Large intestine (tissue), 12 donors: ENCODE measurements at places on chromosomes 5 and 9.

GRCh38 chr5:108857905-108858304 lies 110.2 kb downstream of the FER start:
- no peak for DNase-seq

DNA sequence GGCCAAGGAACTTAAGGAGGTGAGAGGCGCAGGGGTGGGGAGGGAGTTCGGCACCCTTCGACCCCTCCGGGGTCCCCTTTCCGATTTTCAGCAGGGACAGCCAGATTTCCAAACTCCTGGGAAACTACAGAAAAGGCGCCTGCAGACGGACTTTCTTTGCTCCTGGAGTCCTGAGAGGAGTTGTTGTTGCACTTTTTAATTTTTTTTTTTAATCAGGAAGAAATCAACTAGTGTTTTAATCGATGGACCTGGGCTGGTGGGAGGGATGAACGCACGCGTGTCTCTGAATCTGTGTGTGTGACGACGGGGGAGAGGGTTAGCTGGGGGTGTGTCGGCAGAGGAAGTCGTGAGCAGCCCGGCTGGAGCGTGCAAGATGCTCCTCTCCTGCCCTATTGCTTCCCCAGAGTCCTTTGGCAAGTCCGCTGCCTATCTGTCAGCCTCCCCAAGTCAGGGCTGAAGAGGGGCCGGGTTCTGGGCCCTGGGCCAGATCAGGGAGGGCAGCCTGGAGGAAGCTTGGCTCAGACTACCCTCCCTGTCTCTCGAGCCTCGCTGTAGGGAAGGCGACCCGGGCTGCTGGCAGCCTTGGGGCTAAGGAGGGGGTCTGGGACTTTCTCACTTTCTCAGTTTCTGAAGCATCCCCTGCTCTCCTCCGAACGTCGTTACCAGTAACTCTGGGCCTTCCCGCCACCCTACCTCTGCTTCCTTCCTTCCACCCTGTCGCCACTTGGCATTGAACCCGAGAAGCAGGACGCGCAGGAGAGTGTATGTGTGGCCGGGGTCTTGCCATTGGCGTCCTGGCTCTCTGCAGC lies 731 bp downstream of the PRR16 start:
- DNase-seq: no peak

GRCh38 chr9:121271368-121272341 lies 3.7 kb downstream of the GSN start:
- no peak for DNase-seq

- no peak for DNase-seq
These were observed 150.7 kb downstream of the DMRT2 start for GRCh38 chr9:1200847-1201251.

- DNase-seq: no peak
These were observed 169.2 kb downstream of the CACNA1B start for GRCh38 chr9:138046641-138047301.

GRCh38 chr9:4297151-4297785 lies 2.6 kb downstream of the GLIS3 start:
- DNase-seq: peak; percentile 84

DNA sequence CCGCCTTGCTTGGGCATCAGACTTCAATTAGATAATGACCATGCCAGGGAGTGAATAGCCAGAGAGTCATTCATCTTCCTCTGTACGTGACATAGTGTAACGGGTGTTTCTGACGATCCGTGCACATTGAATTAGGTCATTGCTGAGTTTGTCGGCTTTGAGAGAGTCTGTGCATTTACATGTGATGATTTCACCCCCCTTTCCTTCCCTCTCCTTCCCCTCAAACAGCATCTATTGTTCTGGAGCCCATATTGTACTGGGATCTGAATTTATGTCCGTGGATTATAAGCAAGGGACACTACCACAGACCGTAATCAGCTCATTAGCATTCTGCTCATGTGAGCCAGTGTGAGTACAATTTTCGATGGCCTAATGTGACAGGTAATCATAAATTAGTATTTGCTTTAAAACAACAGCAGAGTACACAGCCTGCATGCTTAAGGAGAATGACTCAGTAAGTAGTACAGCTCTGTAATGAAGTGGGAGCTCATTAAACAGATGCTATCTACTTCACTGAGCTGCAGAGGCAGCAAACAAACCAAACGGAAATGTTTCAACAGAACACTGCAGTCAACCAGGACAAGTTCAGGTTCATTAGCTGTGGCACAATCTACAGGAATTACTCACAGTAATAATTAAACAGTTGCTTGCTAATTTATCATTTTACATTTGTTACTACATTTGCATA lies 302.1 kb downstream of the CSNK1G3 start:
- peak; percentile 20 for DNase-seq

GRCh38 chr5:88944751-88945531 lies 62.0 kb upstream of the MEF2C start:
- no peak for DNase-seq

DNA sequence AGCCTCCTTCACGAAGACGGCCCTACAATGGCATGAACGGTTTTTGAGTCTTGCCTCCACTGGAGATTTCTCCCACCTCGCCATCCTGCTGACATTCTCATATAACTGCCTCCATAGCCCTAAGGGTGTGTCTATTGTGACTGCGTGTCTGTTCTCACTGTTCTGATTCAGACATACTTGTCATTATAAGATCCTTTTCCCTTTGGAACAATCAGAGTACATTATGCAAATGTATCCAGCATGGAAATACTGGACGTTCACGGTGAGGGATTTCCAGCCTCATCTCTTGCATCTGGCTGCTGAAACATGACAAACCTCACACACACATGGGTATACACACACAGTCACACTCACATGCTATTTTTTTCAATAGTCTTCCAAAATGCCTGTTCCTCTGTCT lies 402.1 kb downstream of the DIRAS2 start:
- no peak for DNase-seq

- DNase-seq: no peak
These were observed 235.7 kb upstream of the TNC start for GRCh38 chr9:115353681-115354080.

DNA sequence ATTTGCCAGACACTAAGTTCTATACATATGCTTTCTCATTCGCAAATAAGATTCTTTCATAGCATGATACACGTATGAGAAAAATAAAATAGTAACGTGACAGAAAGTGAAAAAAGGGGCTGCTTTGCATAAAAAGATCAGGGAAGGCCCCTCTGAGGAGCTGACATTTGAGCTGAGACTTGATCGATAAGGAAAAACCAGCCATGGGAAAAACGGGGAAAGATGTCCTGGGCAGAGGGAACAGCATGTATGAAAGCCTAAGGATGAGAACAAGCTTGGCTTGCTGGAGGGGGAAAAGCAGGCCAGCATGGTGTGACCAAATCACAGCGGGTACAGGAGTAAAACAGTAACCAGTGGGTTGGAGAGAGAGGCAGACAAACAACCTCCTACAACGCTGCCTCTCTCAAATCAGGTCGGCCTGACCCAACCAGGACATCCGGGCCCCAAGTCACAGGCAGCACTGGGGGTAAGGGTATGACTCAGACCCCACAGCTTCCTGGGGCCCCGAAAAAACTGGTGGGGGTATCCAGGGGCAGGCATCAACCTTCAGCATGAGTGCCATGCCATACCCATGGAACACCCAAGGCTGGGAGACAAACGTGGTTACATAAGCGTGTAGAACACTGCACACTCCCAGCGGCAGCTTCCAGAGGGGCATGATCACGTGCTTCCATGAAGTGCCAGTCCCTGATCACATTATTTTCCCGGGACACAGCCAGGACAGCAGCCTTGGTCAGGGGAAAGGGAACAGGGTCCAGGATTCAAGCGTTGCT lies 2.2 kb downstream of the TNIP1 start:
- DNase-seq: no peak

GRCh38 chr9:100088202-100088601 lies 10.6 kb downstream of the ERP44 start:
- no peak for DNase-seq

DNA sequence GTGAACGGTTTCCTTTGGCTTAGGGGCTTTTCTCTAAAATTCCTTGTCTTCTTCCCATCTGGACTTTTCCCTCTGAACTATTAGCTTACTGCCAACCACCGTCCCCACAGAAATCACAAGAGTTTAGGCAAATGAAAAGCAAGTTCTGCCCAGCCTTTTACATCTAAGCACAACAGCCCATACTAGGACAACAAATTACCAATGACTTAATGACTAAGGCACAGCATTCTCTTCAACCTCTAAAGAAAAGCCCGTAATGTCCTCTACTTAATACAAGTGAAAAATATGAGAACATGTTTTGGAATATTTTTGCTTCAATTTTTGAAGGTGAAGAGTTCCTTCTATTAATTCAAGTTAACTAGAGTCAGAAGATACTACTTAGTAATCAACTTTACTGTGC lies 1.2 kb downstream of the ZBTB5 start:
- DNase-seq: peak; percentile 24

DNA sequence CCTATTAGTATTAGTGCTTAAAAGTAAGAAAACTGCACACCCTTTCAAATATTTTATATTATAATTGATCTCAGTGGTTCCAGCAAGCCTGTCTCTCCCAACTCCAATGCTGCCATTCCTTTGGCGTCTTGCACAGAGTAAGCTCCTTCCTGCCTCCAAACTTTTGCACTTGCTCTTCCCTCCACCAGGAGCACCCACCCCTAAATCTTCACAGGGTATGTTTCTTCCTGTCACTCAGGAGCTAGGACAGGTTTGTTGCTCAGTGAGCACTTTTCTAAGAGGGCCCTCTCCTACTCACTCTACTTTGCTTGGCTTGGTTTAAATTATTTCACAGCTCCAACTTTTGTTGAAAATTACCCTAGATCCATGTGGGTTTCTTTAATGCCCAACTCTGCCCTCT lies 189.1 kb upstream of the ADRA1B start:
- no peak for DNase-seq

- no peak for DNase-seq
These were observed 269.5 kb downstream of the GABRB2 start for GRCh38 chr5:161277011-161277410.

DNA sequence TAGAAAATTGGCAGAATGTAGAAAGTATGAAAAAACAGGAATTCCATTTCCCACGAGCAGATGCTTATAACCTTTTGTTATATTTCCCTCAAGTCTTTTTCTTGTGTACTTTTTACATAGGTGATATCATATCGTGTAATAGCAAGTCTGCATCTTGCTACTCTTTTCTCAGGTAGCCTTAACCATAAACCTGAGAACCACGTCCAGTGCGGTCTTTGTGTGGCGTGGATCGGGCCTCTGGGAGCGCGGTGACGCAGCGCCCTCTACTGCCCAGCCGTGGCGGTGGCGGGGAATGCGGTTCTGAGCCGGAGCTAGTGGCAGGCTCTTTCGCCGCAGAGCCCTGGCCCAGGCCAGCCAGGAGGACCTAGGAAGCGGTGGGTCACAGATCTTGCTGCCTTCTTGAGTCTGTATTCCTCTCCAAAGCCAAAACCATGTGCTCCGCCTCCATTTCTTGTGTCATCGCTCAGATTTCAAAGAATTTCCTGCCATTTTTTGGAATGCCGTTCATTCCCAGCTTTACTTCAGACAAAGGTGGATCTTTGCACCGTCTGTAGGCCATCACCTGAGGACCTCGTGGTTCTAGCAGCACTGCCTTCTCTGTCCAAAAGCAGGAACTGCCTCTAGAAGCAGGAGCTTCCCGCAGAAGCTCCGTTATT lies 71.9 kb downstream of the MVB12B start:
- peak; percentile 62 for DNase-seq

DNA sequence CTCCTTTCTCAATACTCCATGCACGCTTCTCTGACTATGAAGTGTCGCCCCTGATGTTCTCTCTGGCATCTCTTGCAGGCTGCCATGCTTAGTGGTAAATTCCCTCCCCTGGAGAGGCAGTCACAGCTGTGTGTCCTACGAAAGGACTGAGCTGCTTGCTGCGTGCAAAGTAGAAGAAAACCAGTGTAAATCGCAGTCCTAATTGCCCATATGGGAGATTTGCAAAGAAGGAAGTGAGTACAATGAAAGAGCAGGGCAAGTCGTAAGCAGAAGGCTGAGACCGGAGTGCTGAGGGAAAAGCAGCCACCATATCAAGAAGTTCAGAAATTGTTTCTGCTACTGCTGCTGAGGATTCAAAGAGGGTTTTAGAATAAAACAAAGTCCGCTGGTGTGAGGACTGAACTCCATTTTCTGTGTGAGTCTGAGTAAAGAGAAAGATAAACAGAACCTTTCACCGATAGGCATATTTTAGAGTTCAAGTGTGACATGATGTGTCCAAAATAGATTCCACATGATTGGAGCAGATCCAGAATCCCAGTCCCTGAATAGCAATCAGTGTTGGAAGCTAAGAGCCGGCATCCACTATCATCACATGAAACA lies 507.8 kb upstream of the MPDZ start:
- peak; percentile 25 for DNase-seq

DNA sequence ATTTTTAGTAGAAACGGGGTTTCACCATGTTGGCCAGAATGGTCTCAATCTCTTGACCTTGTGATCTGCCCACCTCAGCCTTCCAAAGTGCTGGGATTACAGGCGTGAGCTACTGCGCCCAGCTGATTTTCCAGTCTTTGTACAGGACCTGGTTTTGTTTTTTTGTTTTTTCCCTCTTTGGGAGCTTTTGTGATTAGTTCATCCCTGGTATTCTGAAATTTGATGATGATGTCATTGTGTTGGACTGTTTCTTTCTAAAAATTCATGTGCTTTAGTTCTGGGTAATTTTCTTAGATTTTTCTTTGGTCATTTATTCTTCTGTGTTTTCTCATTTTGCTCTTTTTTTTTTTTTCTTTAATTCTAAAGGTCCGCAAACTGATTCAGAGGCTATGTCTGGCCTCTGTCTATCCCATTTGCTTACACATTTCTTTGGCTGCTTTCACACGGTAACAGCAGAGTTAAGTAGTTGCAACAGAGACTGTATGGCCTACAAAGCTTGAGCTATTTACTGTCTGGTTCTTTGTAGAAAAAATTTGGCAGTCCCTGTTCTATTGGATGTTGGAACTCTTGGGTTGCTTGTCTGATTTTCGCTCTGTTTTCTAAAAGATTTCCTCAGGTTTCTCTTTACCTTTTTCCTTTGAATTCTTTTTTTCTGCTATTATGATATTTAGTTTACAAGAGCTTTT lies 24.8 kb downstream of the STX17 start:
- DNase-seq: no peak

- DNase-seq: no peak
These were observed 34.1 kb downstream of the STARD4 start for GRCh38 chr5:111478266-111478665.

DNA sequence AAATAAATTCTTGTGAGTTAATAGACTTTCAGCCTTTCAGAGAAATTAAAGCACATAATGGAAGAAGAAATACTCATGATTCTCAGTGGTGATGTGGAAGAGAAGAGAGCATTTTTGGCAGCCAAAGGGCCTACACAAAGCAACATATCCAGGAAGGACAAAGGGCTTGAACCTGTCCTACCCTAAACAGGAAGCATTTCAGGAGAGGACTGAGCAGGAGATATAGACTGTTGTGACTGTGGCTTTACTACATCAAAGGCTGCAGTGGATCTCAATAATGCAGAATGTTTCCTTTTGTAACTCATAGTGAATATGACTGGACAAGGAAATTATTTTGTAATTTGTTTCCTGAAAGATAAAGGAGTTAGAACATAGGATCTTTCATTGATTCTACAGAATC lies 1.3 kb upstream of the PARP8 start:
- DNase-seq: peak; percentile 37
